ENCODE measurements at places on chromosomes 1 and 21.

DNA sequence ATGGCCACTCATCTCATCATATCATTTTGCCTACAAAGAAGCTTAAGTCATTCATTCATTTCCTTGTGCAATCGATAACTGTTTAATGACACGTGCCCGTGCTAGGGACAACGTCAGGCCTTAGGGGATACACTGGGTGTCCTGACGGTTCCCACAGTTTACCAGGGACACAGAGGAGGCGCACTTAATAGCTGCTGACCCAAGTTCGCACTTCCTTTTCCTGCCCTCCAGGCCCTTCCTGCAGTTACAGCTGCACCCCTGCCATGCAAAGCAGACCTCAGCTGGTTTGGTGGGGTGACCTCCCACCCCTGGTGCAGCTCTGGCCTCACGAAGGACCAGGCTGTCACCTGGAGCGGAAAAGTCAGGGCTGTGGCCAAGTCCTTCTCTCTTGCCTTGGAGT, 4.2 kb downstream of the SPATA21 start:
- DNase-seq: no peak

- DNase-seq: no peak
Observed at GRCh38 chr1:53618500-53619366, 120.2 kb downstream of the GLIS1 start.

GRCh38 chr1:71693581-71693980, 588.8 kb downstream of the NEGR1 start:
- DNase-seq: no peak

DNA sequence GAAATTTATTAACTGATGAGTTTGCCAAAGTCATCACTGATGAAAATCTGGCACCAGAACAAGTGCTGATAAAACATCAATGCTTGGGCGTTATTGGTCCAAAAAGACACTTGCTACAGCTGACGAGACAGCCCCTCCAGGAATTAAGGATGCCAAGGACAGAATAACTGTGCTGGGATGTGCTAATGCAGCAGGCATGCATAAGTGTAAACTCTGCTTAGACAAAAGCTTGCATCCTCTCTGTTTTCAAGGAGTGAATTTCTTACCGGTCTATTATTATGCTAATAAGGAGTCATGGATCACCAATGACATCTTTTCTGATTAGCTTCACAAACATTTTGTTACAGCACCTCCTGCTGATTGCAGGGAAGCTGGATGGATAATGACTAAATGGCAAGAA, 402.0 kb downstream of the LTN1 start:
- no peak for DNase-seq

- DNase-seq: no peak
Observed at GRCh38 chr1:219387211-219387610, 213.5 kb downstream of the LYPLAL1 start.
